ENCODE measurements at places on chromosomes 6 and 20.

- no peak for DNase-seq
Observed at GRCh38 chr20:9338101-9338500, 176.3 kb upstream of the LAMP5 start.

GRCh38 chr20:59648466-59649070 lies 44.2 kb downstream of the PHACTR3 start:
- DNase-seq: no peak

GRCh38 chr20:252801-253200 lies 4.7 kb upstream of the DEFB132 start:
- no peak for DNase-seq

- DNase-seq: no peak
Observed at GRCh38 chr20:33733654-33734576, 2.1 kb downstream of the ZNF341 start.

GRCh38 chr6:26211963-26212362 lies 124.7 kb downstream of the HFE start:
- DNase-seq: no peak

DNA sequence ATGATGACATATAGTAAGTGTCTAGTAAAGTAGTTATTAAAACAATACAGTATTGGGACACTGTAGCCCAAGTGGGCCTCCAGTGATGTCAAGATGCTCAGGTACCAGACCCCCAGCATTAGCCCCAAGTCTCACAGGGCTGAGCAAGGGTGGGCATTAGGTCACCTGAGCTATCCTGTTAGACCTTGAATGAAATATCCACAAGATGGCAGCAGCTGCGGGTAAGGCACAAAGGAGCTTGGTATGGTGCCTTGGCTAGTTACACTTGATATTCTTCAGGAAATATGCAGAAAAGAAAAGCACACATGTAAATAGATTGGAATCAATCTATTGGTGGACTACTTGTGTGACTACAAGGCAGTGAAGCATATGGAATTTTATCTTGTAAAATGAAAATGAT lies 701.8 kb upstream of the ADGRB3 start:
- no peak for DNase-seq

GRCh38 chr20:49323622-49324238 lies 45.9 kb upstream of the ZNFX1 start:
- DNase-seq: no peak

DNA sequence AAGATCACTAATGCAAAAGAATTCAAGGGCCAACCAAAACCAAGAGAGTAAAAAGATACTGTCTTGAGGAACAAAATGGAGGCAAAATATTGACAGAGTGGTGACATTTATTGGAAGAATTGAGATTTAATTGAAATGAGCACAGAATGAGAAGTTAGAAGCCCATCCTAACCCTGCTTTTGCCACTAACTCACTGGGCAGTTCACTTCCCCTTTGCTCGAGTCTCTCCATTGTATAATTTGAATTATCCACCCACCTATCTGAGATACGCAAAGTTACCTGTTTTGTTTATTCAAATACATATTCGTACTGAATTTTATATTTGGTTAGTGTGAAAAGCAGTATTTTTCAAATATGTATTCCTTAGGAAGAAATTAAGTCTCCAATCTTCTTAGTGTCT lies 204.5 kb upstream of the PRDM1 start:
- no peak for DNase-seq

- DNase-seq: no peak
Observed at GRCh38 chr6:167936051-167936450, 61.4 kb upstream of the KIF25 start.

GRCh38 chr6:1667805-1668175 lies 58.1 kb downstream of the FOXC1 start:
- DNase-seq: no peak

DNA sequence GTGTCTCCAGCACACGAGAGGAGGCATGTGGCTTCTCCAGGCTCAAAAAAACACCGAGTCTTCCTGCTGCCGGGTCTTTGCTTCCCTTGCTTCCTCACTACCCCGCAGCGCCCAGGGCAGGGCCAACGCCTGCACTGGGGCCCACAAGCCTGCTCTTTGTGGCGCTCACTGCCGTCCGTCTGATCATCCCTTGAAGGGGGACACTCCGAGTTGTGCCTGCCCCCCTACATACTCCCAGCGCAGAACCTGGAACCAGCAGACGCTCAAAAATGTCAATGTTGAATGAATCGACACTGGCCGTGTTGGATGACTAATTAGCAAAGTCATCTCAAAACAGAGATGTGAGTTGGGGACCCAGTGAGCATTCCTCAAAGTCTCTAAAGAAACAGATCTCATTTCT lies 8.1 kb upstream of the ARFGAP1 start:
- no peak for DNase-seq

GRCh38 chr6:108476847-108477430 lies 83.8 kb upstream of the FOXO3 start:
- DNase-seq: peak; percentile 76

GRCh38 chr6:104771258-104771832 lies 88.4 kb downstream of the HACE1 start:
- peak; percentile 11 for DNase-seq

DNA sequence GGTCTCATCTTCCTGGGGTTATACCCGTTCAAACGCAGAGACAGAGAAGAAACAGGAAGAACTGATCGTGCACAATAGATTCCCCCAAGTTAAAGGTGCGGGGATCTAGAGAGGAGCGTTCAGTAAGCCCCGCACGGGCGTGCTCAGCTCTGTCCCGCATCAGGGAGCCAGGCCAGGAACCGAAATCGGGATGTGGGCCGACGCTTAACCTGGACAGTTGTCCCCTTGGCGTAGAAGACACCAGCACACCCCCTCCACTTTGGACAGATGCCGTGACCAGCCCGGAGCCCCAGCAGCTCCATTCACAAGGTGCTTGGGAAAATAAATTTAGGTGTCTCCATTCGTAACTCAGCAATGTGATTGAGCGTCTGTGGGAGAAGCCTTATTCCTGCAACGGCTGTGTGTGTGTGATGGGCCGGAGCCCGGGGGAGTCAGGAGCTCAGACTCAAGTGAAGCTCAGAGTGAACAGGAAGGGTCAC lies 24.0 kb upstream of the GATA5 start:
- DNase-seq: no peak

DNA sequence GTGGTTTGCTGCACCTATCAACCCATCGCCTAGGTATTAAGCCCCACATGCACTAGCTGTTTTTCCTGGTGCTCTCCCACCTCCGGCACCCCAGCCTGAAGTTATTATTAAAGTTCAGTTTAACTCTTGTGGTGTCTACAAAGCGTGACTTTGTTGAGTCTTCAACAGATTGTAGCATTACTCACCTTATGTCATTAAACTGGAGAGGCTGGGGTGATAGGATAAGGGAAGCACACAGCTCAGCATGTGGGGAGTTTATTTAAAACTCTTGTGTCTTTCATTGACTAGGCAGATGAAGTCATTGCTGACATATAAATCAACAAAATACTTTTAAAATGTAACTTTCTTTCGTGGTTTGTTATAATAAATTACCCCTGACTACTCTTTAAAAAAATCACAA lies 84.7 kb upstream of the GCM1 start:
- no peak for DNase-seq

DNA sequence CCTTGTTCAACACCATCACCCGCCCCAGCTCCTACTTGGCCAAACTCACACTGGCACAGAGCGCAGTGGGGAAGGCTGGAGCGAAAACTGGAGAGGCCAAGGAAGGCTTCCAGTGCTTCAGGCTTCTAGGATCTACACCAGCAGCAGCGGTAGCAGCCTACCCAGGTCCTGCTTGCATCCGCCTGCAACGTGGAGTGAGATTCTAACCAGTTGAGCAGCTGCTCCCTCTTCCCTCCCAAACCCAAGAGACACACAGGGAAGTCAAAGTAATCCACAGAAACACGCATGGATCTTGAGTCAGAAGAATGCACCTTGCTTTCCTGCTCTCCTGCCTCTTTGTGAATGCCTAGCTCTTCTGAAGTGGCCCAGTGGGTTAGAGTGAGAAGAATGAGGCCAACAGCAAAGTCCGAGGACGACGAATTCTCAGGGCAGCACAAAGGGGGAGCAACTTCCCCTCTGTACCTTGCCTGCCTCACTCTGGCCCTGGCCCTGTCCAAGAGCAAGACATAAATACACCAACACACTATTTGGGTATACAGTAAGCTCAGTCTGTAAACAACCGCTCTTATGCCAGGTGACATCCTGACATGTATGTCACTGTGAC lies 95.9 kb upstream of the FOXQ1 start:
- DNase-seq: no peak

DNA sequence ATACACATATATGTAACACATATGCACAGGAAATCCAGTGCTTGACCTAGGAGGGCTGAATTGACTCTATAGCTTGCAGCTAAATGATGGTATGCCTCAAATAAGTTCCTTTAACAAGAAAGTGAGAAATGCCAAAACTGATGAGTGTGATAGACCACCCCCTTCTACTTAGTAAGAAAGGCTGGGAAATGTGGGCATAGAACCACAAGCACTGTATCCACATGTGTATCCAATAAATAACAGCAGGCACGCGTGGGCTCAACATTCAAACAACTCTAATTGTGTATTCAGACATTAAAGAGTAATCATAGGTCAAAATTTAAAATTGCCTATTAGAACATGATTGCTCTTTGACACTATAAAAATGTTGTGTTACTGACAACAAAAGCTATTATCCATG lies 54.1 kb downstream of the FAM83B start:
- no peak for DNase-seq

GRCh38 chr6:17054647-17055046 lies 47.2 kb upstream of the STMND1 start:
- DNase-seq: no peak

- no peak for DNase-seq
Observed at GRCh38 chr6:6968357-6968730, 139.4 kb upstream of the RREB1 start.

GRCh38 chr20:21527908-21528307 lies 14.0 kb upstream of the NKX2-2 start:
- no peak for DNase-seq

- no peak for DNase-seq
Observed at GRCh38 chr20:15992564-15992963, 580.7 kb downstream of the KIF16B start.

DNA sequence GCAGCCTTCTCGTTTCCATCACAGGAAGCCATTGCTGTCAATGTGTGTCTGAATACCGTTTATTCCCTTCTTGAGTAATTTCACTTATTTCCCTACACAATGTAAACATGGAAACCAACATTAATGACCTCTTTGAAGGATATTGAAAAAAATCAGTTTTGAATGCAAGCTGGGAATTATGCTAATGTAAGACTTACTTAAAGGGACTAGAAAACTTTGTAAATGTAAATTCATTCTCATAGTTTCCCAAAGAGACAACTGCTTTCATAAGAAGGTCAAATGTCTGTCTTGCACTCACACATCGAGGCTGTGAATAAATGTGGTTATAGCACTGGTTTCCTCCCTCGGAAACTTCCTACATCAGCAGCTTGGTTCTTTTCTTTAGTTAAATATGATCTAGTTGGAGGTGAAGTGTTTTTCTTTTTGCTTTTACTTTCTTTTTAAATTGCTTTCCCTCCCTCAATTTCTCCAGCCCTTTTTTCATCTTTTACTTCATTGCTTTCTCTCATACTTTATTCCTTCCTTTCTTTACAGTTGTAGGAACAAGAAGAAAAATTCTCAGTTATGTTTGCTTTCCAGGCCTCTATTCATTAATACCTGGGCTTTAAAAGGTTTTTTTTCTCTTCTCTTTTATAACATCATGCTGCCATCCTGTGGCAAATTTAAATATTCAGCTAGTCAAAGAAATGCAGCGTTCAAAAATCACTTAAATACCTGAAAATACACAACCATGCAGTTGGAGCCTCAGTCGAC lies 108.3 kb downstream of the TNFAIP3 start:
- peak; percentile 5 for DNase-seq

DNA sequence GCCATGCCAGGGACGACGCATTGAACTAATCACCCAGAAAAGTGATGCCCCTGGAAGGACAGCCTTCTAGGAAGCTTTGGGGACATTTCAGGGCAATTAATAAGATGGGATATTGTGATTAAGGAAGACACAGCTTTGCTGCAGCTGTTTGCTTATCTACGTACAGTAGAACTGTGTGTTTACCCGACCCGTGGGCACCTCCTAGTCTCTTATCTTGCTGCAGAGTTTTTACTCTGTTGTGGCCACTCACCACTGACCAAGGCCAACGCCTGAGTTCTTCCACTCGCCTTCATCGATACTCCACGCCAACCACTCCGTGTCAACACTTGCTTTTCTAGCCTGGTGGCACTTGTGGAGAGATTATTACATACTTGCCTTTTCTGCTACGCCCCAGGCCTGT lies 105.9 kb upstream of the MLN start:
- no peak for DNase-seq

DNA sequence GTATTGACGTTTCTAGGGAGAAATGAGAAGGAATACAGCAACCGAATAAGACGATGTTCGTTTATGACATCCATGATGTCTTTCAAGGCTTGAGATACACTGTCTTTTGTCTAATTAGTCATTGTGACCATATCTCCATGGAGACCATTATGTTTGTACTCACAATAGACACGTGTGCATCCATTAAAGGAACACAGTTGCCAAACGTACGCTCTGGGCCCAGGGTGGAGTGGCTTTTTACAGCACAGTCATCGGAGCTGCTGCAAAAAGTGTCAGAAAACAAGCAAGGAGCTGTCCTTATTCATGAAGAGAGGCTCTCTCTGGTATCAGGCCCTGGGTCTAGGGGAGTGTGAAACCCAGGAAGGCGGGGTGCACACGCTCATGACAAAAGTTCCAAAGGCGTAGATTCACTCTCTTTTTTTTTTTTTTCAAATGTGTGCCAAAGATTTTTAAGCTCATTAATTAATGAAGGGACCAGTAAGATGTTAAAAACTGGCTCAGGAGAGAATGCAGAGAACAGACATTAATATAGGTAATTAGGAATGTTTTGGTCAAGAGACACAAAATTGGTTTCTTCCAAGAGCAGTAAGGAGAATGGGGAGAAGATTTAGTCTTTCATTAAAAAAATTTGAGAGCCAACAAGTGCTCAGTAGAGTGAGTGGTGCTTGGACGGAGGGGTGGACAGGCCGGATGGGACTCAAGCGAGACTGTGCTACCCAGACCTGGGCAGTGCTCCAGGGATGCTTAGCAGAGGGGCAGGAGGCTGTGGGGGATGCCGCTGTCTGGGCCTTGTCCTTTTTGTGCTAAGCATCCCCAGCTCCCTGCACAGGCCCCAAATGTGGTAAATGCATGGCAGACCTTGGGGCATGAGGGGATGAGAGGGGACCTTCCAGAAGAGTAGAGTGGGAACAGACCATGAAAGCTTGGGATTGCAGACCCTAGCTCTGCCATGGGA lies 34.9 kb upstream of the GTSF1L start:
- peak; percentile 66 for DNase-seq

DNA sequence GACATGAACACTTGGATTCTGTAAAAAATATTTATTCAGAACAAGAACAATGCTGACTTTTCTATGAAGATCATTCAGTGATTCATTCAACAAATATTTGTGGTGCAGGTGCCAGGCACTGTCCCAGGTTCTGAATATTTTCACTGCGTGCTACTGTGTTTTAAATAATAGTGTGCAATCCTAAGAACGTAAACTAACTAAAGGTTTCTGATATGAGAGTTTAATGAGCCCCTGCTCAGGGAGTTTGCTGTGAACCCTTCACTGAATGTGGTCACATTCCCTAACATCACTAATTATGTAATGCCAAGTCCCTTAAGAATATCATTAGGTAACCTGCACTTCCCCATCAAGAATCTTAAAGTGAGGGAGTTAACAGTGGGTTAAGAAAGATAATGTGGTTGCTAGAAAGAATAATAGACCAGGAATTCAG lies 1.7 kb upstream of the TMEM170B start:
- DNase-seq: no peak

- DNase-seq: no peak
Observed at GRCh38 chr6:12356983-12357972, 67.1 kb downstream of the EDN1 start.

Measured in NCI-H748 treated with DMSO at 0.1 percent for 48 hours (cell line).